ENCODE measurements at places on chromosomes 13 and 19.

DNA sequence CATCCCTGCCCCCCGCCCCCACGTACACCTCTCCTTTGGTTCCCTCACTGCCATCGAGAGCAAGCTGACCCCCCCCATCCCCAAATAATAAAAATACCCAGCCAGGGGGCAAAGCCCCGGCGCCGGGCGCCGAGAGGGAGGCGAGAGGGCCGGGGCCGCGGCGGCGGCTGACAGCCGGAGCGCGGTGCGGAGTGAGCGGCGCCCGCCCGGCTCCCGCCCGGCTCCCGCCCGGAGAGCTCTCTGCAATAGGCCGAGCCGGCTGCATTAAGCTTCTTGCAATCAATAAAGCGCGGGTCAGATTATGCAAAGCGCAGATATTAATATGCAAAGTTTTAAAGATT lies 40.9 kb downstream of the DEDD2 start:
- DNase-seq, result no peak

DNA sequence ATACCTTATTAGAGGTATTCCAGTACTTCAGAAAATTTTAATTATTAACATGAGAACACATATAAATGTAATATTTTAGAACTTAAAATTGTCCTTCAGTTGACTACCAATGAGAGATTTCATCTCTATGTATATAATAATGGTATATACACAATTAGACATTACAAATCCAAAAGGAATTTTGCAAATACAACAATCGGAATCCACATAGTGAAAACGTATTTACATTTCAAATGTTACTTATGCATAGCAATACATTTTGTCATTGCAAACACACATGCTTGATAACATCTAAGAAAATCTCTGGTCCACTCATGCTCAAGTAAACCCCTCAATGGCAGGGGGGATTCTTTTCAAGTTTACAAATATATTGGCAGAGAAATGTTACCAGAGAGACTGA lies 2345.2 kb downstream of the PCDH9 start:
- DNase-seq, result no peak

- no peak for DNase-seq
These were observed 256.6 kb downstream of the NBEA start for GRCh38 chr13:35198613-35199200.

DNA sequence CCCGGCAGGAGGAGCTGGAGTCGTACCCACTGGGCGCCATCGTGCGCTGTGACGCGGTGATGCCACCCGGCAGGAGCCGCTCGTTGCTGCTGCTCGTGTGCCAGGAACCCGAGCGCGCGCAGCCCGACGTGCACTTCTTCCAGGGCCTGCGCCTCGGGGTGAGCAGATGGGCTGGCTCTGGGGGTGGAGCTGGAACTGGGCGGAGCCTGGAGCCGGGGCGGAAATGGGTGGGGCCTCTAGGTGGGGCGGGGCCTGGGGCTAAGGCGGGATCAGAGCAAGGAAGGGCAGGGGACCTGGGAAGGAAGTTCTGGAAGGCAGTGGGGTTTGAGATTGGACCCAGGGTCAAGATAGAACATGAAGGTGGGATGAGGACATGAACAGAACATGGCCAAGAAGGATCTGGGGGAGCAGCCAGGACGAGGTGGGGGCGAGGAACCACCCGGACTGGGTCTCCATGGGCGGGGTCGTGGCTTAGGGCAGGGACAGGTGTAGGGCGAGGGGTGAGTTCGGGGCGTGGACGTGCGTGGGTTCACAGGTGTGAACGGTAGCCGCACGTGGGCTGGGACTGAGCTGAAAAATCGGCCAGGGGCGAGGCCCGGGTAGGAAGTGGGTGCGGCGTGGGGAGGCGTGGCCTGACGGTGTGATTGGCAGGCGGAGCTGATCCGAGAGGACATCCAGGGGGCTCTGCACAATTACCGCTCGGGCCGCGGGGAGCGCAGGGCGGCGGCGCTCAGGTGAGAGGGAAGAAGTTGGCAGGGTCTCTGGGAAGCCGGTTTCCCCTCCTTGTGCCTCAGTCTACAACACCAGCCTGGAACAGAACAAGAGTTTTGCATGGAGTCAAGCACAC lies 4.7 kb downstream of the EPS8L1 start:
- DNase-seq, result peak; percentile 54

DNA sequence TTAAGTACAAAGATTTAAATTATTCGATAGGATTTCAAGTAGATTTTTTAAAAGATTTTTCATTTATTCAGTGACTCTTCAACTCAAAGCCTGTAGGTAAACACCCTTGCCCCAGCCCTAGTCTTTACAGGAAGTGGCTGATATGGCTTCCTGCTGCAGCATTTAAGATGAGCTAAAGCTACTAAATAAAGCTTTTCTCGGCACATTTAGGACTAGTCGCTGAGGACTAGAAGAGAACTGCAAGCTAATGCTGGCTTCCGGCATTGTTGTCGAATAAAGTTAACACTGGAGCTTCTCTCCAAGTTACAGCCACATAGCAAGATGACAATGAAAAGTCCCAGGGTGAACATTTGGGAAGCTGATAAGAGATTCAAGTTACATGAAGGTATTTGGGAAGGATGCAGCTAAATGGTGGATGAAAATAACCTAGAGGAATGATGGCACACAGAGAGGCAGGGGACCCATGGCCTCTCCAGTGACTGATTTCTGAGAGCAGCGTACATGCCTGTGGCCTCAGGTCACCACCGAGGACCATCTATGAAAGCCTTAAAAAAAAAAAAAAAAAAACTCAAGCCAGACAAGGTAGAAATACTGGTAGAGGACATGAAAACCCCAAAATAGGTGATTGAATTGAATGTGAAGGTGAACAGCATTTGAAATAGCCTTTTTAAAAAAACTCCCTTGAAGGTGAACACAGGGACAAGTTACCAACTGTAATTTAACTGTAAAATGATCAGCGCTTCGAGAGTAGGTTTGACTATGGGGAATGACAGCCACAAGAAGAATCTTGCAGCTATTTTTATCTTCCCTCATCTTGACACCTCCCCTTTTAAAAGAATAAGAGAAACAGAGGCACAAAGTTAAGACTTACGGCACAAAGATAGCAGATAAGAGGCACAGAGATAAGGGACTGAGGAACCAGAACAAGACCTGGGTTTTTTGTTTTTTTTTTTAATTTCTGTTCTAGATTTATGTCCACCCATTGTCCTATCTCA lies 155.4 kb downstream of the DCT start:
- DNase-seq, result no peak

DNA sequence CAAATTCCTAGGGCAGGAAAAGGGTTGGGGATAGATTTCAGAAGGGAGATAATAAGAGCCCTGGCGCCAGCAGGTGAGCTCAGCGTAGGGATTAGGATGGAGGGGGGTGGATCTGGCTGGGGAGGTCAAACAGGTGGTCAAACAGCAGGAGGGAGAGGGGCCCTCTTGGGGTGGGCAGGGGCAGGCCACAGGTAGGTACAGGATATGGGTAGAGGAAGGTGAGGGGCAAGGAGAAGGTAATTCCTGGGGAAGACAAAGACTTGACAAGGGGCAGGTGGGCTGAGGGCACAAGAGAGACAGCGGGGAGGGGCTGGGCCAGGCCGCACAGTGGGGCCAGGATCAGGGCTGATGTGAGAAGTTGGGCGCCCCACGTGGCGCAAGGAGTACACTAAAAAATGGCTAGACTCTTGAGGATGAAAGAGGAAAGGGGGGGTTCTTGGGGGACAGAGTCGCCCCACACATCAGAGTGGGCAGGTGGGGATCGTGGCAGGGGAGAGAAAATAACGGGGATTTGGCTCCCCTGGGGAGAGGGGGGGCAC lies 713 bp downstream of the KRI1 start:
- DNase-seq, result no peak

- no peak for DNase-seq
These were observed 171.0 kb downstream of the GPC6 start for GRCh38 chr13:93397619-93398018.

DNA sequence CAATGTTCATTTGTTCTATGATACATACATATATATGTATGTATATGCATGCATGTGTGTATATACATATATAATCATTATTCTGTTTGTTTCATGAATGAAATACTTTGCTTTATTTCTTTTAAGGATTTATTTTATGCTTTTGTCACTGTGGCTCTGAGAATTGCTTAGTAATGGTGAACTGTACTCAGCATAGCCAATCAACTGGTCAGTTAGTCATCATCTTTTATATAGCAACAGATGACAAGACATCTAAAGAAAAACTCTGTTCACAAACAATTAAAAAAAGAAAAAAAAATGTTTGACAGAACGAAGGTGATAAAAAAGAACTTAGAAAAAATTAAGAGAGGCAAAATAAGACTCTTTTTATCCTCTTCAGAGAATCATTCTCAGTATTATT lies 1440.3 kb downstream of the PCDH9 start:
- DNase-seq, result no peak

GRCh38 chr19:18697680-18698079 lies 14.2 kb downstream of the CRTC1 start:
- no peak for DNase-seq

DNA sequence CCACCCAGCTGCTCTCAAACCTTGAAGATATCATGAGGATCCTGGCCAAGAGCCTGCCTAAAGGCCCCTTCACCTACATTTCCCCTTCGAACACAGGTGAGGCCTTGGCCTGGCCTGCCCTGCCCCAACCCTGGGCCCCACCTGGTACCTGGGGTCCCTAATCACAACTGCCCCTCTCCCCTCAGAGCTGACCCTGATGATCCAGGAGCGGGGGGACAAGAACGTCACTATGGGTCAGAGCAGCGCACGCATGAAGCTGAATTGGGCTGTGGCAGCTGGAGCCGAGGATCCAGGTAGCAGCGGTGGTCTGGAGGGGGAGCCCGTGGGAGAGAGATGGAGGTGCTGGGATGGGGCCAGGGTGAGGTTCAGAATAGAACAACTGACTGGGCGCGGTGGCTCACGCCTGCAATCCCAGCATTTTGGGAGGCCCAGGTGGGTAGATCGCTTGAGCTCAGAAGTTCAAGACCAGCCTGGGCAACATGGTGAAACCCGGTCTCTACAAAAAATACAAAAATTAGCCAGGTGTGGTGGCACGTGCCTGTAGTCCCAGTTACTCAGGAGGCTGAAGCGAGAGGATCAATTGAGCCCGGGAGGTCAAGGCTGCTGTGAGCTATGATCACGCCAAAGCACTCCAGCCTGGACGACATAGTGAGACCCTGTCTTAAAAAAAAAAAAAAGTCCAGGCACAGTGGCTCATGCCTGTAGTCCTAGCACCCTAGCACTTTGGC lies 17.5 kb downstream of the DDX39A start:
- no peak for DNase-seq

GRCh38 chr19:32580353-32580900 lies 563 bp upstream of the PDCD5 start:
- DNase-seq, result no peak

DNA sequence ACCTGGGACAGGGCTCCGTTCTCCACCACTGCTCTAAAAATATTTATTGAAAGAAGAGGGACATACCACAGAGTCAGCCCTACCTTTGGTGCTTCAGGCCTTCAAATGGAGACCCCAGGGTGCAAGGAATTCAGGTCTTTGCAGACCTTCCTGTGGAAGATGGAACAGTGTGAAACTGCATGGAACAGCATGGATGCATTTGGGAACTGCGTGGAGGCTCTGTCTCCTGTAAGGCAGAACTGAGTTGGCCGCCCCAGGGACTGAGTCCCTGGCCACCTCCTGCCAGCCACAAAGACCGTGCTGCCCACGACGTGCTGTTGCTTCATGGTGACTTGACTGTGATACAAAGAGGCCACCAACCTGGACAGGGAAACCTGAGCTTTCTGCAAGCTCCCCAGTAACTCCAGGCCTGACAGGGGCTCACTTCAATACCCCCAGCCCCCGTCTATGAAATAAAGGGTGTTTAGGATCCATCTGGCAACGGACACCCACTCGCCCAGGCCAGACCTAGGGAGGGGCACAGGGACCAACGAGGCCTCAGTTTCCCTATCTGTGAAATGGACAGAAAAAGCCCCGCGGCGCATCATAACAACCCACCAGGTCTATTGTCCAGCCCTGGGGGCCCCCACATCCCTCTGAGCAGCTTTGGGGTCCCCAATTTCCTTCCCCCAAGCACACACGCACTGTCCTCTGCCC lies 58.6 kb upstream of the KLF2 start:
- DNase-seq, result no peak

- DNase-seq, result no peak
These were observed 863.9 kb upstream of the GPC6 start for GRCh38 chr13:92362717-92363116.

DNA sequence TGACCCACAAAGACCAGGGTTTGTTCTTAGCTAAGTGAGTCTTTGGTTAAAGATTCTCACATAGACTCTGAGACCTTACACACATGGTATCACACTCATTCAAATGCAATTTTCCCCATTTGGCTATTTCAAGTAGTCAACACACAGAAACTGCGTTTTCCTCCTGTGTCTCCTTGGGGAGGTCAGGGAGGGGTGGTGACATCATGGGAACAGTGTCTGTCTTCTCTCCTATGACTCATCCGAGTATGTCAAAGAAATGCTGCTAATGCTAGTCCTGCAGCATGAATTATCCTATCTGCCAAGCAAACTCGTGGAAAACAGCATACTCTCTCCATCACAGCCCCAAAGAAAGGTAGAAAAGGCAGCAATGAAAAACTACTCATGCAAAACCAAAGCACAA lies 100.2 kb downstream of the ENOX1 start:
- no peak for DNase-seq

GRCh38 chr13:112638157-112638750 lies 50.3 kb upstream of the TUBGCP3 start:
- no peak for DNase-seq

- DNase-seq, result no peak
These were observed 46.2 kb downstream of the LMO7 start for GRCh38 chr13:75682326-75682725.

DNA sequence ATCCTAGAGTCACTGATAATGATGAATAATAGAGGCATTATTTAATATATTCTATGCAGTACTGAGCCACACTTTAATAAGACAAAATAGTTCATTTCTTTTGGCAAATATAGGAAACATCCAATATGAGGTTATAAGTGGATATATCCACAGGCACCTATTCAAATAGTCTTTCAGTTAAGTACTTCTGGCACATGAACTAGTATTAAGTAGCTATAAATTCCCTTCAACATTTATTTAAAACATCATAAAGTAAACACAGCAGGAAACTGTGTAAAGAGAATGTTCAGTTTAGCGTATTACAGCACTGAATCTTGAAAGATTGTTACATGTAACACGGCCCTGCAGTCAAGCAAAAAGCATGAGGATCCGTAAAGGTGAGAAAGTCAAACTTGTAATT lies 463.3 kb upstream of the KLF12 start:
- DNase-seq, result no peak

DNA sequence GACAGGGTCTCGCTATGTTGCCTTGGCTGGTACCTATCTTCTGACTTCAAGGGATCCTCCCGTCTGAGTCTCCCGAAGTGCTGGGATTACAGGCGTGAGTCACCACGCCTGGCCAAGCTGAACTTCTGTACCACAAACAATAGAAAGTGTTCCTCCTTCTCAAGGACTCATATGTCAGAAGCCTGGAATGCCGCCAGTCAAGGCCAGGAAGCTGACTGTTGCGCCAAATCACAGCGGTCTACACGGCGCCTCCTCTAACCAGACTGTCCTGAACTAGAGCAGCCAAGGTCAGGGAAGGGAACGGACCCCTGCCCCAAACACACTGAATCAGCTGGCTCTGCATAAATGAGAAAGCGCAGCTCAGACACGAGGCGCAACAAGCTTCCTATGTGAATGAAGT lies 14.6 kb downstream of the RAB20 start:
- no peak for DNase-seq

All from NCI-H2081 treated with DMSO at 0.1 percent for 48 hours (cell line).